ENCODE measurements at places on chromosomes 5 and 9.

DNA sequence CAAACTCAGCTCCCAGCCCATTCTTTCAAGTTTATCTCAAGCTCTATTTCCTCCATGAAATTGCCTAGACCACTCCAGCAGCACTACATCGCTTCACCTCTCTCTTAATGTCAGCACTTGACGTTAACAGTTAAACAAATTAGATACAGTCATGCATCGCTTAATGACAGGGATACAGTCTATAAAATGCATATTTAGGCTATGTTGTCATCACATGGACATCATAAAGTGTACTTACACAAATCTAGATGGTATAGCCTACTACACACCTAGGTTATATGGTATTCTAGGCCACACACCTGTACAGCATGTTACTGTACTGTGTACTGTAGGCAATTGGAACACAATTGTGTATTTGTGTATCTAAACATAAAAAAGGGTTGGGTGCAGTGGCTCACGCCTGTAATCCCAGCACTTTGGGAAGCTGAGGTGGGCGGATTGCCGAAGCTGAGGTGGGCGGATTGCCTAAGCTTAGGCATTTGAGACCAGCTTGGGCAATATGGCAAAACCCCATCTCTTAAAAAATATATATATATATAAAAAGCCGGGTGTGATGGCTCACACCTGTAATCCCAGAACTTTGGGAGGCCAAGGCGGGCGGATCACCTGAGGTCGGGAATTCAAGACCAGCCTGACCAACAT is 13.4 kb upstream of the PCSK5 start:
- no peak for DNase-seq

GRCh38 chr5:94174748-94175411 is 433.5 kb upstream of the POU5F2 start:
- DNase-seq: no peak

GRCh38 chr5:14236757-14237156 is 93.6 kb downstream of the TRIO start:
- DNase-seq: no peak

DNA sequence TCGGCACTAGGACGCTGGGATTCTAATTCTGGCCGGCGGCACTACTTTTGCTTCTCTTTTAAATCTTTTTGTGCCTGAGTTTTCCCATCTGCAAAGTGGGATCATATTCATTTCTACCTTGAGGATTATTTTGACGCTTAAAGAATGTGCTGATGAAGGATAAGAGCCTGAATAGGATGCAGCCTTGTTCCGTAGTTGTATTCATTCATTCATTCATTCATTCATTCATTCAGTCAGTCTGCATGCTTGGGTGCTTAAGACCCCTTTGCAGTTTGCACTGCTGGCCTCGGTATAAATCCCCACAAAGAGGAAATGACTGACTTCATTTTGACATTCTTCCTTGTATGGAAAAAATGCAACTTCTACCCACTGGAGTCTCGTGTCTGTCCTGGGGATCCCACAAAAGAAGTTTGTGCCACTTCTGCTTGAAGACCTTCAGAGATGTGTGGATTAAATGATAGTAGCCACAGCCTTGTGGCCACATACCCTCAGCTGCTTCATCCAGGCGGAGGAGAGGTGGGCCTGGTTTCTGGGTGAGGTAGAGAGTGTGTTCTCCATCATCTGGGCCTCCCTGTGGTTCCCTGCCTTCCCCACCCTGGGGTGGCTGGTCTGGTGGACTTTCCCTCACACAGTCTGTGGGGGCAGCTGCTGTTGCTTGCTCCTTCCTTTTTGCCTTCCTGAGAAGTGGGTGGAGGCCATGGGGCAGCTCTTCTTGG is 62.6 kb downstream of the PPARGC1B start:
- no peak for DNase-seq

GRCh38 chr5:14342306-14342705 is 199.2 kb downstream of the TRIO start:
- no peak for DNase-seq

DNA sequence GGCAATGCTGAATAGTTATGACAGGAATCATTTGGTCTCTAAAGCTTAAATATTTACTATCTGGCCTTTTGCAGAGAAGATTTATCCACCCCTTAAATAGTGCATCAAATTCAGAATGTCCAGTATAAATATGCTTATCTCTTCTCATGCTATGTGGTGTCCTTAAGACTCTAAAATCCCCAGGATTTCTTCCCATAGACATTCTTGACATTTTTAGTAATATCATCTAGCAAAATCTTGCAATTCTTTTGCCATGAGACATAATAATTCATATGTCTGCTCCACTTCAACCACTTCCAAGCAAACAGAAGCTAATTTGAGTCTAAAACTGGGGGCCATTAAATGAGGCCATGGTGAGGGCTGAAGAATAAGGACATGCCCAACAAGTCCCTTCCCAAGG is 1923.4 kb upstream of the CDH9 start:
- no peak for DNase-seq

DNA sequence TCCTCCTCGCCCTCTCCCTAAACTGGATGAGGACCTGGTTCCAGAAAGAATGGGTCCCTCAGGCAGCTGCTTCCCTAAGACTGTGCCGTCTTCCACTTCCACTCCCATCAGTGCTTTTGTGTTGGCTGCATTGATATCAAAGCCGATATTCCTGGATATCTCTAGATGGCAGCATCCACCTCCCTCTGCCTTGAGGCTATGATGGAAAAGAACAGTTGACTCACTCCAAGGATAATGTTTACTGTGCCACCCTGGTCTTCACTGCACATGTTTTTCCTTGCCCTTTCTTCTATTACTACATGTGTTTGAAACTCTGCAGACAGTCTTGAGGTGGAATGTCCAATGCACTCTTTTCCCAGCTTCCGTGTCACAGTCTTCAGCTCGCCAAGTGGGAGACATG is 211.6 kb downstream of the MAST4 start:
- no peak for DNase-seq

GRCh38 chr5:83353231-83353630 is 118.3 kb upstream of the VCAN start:
- DNase-seq: no peak

DNA sequence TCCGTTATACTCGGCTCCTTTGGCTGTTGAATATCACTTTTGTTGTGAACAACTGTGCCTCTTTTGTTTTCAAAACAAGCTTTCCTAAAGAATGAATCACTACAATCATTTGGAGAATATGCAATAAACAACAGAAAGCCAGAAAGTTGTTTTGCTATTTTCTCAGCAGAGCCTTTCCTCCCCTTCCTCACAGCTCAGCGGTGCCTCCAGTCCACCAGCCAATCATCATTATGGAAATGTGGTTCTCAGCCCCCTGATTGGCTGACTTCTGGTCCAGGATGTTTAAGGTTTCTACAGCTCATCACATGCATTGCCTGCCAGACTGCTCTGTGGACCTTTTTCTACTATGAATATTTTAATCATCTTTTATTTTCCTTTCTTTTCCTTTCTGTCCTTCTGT is 9.1 kb upstream of the ZNF608 start:
- DNase-seq: no peak

- DNase-seq: peak; percentile 30
These were observed 92.4 kb downstream of the ARL15 start for GRCh38 chr5:54217826-54218503.

GRCh38 chr5:100877274-100877673 is 25.8 kb downstream of the ST8SIA4 start:
- no peak for DNase-seq

- DNase-seq: no peak
These were observed 529 bp downstream of the CSNK1A1 start for GRCh38 chr5:149550594-149551226.

GRCh38 chr5:32526810-32527209 is 58.5 kb upstream of the SUB1 start:
- DNase-seq: no peak

DNA sequence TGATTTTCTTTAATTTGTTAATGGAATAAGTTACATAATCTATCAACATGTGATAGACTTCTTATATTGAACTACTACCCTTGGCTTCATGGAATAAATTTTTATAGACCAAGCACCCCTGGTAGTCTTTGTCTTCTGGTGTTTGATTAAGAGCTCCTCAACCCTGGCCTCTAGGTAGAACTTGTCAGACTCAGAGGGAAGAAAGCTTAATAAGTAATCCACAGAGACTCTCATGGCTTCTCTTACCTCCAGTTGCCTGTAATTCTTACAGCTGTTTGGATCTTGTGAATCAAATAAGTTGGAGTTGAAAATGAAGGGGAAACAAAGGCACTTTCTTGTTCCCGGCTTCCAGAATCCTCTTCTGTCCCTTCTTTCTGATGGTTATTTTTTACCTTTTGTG is 7.0 kb upstream of the GPR21 start:
- DNase-seq: no peak

GRCh38 chr9:116144038-116144437 is 9.6 kb upstream of the PAPPA start:
- DNase-seq: no peak

DNA sequence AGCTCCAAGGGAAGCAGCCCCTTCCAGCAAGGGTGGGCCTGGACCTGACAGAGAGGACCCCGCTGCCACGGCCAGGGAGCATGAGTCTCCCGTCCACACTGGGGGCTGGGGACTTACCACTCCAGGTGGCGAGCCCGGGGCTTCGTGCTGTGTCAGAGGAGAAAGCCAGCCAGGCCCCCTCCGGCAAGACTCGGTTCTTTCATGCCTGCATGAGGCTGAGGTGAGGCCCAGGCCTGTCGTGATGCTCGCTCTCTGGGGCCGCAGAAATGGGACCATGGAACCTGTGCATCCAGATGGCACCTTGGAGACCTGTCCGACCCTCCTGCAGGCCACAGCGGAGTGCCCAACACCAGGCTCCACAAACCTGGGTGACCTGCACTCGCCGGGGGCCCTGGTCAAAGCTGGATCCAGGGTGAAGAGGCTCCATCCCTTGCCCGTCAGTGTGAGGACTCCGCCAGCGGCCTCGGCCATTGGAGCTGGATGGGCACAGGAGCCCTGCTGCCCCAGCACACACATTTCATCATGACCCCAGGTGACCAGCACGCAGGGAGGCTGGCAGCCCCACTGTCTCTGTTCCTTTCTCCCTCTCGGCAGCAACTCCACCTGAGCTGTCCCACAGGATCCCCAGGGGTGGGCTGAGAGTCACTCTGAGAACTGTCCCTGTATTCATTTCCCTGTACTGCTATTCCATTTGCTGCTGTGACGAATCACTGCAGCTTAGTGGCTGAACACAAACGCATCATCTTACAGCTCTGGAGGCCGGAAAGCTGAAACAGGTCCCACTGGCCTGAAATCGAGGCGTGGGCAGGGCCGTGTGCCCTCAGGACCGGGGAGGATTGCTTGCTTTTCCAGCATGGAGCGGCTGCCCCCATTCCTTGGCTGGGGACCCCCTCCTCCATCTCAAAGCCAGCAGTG is 24.4 kb downstream of the SLC6A18 start:
- no peak for DNase-seq

Data from CD4-positive, alpha-beta T cell treated with Interleukin-15 for 4 hours (primary cell).